ENCODE measurements at places on chromosomes 12 and 14.

- no peak overlapping the region for H3K27ac ChIP-seq
- no peaks in the 10 kb centered on the region for H3K27me3 ChIP-seq
- ATAC-seq = no peak
- H3K4me3 ChIP-seq = no peak overlapping the region
- peaks cover 14% of the 10 kb centered on the region for H3K4me1 ChIP-seq
- peaks cover 52% of the 10 kb centered on the region for H3K36me3 ChIP-seq
Measured at GRCh38 chr12:122851820-122852219, 16.6 kb downstream of the HIP1R start.

- no peak for ATAC-seq
- H3K36me3 ChIP-seq = no peaks in the 10 kb centered on the region
- peaks cover 15% of the 10 kb centered on the region for H3K4me1 ChIP-seq
- H3K27ac ChIP-seq = no peak overlapping the region
- H3K27me3 ChIP-seq = no peaks in the 10 kb centered on the region
Measured at GRCh38 chr12:122964439-122965257, 1.6 kb downstream of the ABCB9 start.

GRCh38 chr12:132674561-132674960, 12.6 kb downstream of the POLE start:
- no peaks in the 10 kb centered on the region for H3K27me3 ChIP-seq
- no peak overlapping the region for H3K27ac ChIP-seq
- no peak for ATAC-seq
- H3K4me3 ChIP-seq = no peak overlapping the region

- no peaks in the 10 kb centered on the region for H3K4me1 ChIP-seq
- no peak for ATAC-seq
- no peak overlapping the region for H3K4me3 ChIP-seq
- H3K27me3 ChIP-seq = no peaks in the 10 kb centered on the region
- H3K36me3 ChIP-seq = no peaks in the 10 kb centered on the region
Measured at GRCh38 chr12:87784350-87784749, 244.9 kb downstream of the C12orf50 start.

DNA sequence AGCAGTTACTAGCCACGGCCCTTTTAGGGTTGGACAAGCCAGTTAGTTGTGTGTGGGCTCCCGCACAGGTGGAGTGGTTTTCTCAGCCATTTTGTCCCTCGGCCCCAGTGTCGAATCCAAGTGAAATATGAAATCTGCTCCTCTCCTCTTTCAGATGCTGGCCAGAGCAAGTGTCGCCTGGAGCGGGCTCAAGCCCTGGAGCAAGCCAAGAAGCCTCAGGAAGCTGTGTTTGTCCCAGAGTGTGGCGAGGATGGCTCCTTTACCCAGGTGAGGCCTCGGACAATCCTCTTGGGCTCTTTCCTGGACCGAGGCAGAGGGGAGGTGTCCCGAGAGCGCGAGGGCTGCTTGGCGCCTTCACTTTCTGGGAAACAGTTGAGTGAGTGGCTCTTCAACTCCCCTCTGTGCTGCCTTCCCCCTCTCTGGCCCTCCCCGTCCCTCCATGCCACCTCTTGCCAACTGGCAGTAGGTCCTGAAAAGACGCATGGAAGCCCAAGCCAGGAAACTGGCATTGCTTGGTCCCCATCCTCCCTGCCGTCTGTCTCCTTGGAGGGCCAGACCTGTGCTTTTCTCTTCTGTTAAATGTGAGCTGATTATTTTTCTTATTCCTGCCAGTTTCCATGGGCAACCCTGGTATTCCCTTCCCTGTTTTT, 74.2 kb downstream of the SMOC1 start:
- no peaks in the 10 kb centered on the region for H3K4me1 ChIP-seq
- H3K4me3 ChIP-seq = no peak overlapping the region
- H3K27me3 ChIP-seq = peaks cover 32% of the 10 kb centered on the region
- no peak for ATAC-seq

GRCh38 chr12:131217024-131217586, 263.4 kb downstream of the ADGRD1 start:
- no peaks in the 10 kb centered on the region for H3K36me3 ChIP-seq
- no peak overlapping the region for H3K4me3 ChIP-seq
- peaks cover 62% of the 10 kb centered on the region for H3K27me3 ChIP-seq
- H3K27ac ChIP-seq = no peak overlapping the region
- ATAC-seq = no peak

- H3K4me3 ChIP-seq = no peak overlapping the region
- peaks cover 19% of the 10 kb centered on the region for H3K4me1 ChIP-seq
- H3K27me3 ChIP-seq = no peaks in the 10 kb centered on the region
- no peak for ATAC-seq
- H3K36me3 ChIP-seq = no peaks in the 10 kb centered on the region
- no peak overlapping the region for H3K27ac ChIP-seq
Measured at GRCh38 chr12:55670276-55670675, 33.6 kb downstream of the OR10P1 start.

DNA sequence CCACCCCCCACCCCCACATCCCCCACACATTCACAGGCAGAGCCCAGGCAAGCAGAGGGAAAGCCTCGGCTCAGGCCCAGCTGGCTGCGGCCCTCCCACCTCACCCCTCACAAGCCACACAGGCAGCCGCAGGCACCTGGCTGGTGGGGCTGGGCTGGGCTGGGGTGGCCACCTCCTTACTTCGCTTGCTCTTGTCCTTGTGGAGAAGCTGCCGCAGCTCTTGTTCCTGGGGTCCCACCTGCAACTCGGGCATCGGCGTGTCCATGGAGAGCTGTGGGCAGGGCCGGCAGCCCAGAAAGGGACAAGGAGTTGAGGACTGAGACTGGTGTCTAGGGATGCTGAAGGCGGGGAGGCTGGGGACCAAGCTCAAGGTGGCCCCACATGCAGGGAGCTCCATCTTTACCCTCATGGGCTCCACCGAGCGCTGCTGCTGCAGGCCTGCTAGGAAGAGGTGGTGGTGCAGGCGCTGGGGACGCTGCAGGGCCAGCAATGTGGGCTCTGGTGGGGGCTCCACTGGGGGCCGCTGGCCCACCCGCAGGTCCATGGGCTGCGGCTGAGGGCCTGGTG, 21.2 kb downstream of the HDAC7 start:
- no peak overlapping the region for H3K4me3 ChIP-seq
- peak overlapping the region; percentile 73 for H3K27ac ChIP-seq
- H3K4me1 ChIP-seq = peaks cover 53% of the 10 kb centered on the region
- no peak for ATAC-seq
- peaks cover 40% of the 10 kb centered on the region for H3K36me3 ChIP-seq
- H3K27me3 ChIP-seq = no peaks in the 10 kb centered on the region

GRCh38 chr14:85093631-85094330, 436.2 kb upstream of the FLRT2 start:
- no peaks in the 10 kb centered on the region for H3K27me3 ChIP-seq
- H3K4me1 ChIP-seq = no peaks in the 10 kb centered on the region
- no peak for ATAC-seq
- no peak overlapping the region for H3K27ac ChIP-seq
- H3K4me3 ChIP-seq = no peak overlapping the region

DNA sequence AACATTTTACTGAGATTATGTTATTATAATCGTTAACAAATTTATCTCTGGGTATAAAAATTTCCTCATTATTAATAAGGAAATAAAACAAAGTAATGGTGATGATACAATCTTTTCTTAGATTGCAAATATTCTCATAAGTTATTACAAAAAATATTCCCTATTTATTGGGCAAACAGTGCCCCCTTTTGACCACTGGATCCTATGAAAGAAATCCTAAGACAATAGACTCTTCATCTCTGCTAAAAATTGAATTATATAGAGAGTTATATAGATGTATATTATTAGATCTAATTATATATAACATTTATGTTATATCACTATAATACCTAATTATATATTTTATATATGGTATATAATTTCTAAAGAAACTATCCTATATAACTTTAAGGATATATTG, 94.2 kb upstream of the FGD4 start:
- H3K27ac ChIP-seq = no peak overlapping the region
- peaks cover 7% of the 10 kb centered on the region for H3K36me3 ChIP-seq
- no peaks in the 10 kb centered on the region for H3K27me3 ChIP-seq
- no peak for ATAC-seq
- H3K4me3 ChIP-seq = no peak overlapping the region
